ENCODE measurements at places on chromosomes 7 and 10.

GRCh38 chr7:146096994-146097393, 19.6 kb upstream of the CNTNAP2 start:
- no peak for DNase-seq

GRCh38 chr10:33129141-33129995, 171.3 kb upstream of the ITGB1 start:
- DNase-seq: no peak

DNA sequence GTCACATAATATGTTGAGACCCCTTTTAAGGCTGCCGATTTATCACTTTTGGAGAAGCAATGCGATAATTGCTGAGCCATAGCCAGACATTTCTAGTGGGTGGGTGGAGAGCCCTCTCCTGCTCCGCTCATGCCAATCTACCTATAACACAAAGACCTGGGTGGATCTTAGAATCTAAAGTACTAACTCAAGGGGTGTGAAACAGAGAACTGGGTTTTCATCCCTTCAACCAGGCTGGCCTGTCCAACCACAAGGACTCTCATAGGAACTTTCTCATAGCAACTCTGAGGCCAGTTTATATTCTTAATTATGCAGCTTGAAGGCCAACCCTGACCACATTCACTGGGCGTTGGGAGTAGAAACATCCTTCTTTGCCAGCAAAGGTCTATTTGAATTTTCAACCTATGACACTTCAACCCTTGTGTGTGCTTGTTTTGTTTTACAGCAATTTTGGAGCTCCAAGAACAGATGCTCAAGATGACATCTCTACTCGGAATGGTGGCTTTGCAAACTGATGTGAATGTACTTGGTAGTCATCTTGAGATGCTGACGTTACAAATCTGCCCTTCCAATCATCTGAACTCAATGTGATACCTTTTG, 1198.2 kb upstream of the AUTS2 start:
- DNase-seq: no peak

DNA sequence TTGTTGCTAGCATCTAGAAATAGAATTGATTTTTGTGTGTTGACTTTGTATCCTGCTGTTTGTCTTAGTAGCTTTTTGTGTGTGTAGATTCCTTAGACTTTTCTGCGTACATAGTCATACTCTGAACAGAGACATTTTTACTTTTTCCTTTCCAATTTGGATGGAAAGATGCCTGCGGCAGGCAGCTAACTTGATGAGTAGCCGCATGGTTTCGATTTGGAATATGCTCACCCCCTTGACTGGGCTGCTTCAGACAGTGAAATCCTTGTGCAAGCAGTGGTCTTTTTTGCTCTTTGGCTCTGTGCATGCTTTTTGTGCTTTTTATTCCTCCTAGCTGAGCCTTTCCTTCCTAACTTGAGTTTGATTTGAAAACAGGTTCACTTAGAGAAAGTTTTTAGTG, 71.8 kb downstream of the HHEX start:
- no peak for DNase-seq

DNA sequence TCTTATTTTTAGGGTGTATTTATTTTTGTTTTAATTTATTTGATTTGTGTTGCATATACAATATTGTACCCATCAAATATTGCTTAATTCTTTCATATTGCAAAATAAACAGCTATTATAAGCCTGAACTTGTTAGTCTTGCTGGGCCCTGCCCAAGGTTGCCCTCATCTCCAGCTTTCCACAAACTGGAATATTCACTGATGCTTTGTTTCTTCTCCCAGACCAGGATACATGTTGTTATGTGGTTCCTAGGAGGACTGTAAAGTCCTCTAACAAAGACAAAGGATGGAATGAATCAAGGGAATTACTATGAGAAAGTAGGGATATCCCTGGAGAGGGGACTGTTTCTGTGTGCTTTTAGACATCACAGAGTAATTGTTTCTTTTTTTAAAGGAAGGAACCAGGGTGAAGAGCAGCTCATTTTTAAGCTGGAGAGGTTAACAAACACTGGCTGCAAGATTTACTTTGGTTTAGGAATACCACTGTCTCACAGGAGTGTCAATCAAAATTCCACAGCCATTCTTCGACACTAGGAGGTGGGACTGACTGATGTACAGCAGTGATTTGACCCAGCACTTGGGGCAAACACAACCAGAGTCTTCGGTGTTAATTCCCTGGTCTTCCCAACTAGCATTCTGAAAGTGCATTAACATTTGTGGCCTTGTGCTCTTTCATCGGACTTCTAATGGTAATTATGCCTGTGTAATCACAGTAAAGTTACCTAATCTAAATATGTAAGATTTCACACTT, 14.8 kb upstream of the CD36 start:
- DNase-seq: no peak

- DNase-seq: no peak
These were observed 174.8 kb downstream of the DKK1 start for GRCh38 chr10:52488606-52489485.

DNA sequence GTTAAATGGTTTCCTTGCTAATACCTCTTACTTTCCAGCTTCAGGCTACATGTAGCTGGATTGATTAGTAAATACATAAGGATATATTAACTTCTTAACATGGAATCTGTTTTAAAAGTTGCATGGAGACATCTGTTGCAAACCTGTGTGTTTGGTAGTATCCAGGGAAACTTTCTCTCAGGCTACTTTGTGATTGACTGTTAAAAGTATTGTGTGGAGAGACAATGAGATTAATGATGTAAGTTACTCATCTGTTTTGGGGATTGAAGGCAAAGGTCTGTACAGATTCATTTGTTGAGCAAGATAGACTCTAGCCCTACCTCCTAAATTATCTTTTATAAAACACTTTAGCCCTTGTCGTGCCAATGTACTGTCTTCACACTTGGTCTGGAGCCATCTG, 6.6 kb downstream of the CREB5 start:
- no peak for DNase-seq

DNA sequence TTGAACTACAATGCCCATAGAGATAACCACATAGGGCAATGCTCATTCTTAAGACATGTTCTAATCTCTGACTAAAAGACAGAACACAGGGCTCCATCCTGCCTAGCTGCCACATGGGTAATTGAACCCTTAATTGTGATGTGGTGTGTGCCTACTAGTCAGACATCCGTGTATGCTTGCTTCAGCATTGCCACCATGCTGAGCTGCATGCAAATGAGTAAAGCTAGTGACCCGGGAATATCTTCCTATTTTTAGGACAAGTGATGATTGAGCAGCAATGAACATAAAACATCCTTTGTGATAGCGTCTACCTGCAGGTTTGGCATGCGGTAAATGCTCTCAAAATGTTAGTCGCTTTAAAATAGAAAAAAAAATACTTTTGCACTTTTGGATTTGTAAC, 115.8 kb downstream of the MAGI2 start:
- DNase-seq: no peak

- DNase-seq: no peak
These were observed 544.2 kb downstream of the CNTNAP2 start for GRCh38 chr7:146660839-146661238.

GRCh38 chr7:14207138-14207537, 217.7 kb upstream of the ETV1 start:
- no peak for DNase-seq

GRCh38 chr10:60818134-60818770, 40.0 kb downstream of the CDK1 start:
- no peak for DNase-seq

GRCh38 chr7:82841828-82842227, 320.9 kb downstream of the PCLO start:
- DNase-seq: no peak

DNA sequence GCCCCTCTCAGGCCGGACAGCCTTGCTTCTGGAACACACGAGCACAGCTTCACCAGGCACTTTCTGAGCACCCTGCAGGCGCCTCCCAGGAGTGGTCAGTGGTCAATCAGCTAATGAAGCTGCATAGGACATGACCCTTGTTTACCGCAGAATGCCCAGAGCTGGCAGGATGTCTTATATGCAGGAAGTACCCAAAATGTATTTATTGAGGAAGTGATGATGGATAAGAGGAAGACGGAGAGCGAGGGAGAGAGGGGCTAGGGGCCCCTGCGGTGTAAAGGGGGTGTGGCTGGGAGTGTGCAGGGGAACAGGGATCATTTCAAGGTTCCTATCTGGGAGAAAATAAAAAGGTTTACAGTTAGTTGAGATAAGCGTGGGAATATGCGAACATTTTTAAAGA, 3.3 kb downstream of the CYP2E1 start:
- no peak for DNase-seq

DNA sequence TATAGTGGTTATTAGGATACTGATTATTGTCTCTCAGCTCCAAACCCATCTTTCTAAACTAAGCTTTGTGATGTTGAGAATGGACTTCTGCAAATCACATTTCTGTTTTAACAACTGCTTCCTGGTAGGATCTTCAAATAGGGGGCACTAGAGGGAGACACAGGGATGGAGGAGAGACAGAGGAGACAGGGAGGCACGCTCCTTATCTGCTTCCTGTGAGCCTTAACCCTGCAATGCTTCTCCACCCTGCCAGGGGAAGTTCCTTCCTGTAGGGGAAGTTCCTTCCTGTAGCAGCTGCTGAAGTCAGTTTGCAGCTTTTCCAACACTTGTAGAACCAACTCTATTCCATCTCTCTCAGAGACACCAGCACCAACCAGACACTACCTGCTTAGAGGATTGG, 847.2 kb downstream of the CCSER2 start:
- no peak for DNase-seq

DNA sequence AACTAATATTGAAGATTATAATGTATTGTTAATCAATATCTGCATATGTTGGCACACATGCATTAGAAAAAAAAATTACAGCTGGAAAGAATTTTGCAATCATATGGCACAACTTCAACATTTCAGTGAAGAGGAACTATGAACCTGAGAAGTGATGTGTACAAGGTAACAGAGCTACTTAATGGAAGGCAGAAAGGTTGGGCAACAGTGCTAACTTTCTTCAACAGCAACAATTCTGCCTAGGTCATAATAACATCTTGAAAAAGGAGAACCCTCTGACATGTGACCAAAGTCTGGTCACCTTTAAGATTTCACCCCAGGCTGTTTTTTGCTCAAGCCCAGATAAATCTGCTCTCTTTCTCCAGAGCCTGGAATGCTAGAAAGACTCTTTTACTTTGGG, 47.9 kb upstream of the SKAP2 start:
- no peak for DNase-seq

GRCh38 chr7:147681530-147681929, 909.0 kb upstream of the C7orf33 start:
- DNase-seq: no peak

DNA sequence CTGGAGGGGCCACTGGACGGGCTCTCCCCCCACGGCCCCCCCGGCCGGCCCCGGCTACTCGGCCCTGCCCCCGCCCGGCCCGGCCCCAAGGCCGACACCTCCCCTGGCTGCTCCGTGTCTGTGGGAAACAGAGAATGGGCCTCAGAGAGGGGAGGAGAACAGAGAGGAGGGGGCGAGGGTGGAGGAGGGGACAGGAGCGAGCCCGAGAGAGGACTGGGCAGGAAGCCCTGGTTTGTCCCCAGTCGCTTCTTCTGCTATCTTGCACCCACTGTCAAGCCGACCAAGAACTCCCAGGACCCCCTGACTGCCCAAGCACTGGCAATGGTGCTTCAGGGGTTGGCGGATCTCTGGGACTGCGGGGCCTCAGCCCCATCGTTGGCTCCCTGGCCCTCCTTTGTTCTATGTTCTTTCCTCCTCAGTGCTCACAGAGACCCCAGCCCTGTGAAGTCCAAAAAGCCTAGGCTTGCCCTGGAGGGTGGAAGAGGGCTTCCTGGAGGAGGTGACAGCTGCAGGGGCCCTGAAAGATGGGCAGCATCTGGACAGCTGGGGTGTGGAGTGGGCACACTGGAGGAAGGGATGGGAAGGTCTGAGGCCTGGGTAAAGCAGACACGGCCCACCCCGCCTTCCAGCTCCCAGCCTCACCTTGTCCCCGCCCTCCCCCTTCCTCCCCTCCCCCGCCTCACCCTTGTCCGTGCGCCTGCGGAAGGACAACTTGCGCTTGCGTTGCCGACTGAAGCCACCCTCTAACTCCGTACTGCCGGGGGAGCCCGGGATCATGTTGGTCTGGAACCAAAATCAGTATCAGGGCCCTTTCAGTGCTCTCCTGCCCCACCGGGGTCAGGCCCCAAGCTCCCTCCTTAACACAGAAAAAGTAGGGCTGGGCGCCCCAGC, 30.1 kb downstream of the KCNH2 start:
- DNase-seq: no peak

GRCh38 chr10:86888585-86889381, 68.6 kb downstream of the MMRN2 start:
- DNase-seq: no peak

DNA sequence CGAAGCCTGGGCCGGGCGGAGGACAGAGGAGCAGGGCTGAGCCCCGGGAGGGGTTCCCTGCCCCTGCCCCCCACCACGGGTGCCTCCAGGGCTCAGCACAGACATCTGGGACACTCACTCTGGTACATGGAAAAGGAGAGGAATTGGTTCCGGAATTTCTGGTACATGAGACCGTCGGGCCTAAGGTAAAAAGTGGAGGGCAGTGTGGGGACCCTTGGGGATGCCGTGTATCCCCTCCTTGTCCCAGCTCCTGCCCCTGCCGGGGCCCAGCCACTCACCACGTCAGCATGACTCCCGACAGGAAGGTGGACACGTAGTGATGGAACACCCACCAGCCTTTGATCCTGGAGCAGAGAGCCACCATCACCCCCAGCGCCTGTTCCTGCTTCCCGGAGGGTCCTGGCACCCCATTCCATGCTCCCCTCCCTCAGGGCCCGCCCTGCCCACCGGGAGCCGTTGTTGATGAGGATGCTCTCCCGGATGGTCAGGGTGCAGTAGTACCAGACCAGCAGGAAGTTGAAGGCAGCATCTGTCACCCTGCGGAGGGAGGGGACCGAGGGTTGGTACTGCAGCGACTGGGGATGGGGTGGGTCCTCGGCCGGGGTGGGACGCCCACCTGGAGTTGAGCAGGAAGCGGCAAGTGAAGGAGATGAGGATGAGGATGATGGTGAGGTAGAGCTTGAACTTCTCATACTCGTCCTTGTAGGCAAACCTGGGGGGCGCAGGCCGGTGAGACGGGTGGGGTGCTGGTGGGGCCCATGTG, 6.4 kb downstream of the TMEM120A start:
- DNase-seq: no peak

DNA sequence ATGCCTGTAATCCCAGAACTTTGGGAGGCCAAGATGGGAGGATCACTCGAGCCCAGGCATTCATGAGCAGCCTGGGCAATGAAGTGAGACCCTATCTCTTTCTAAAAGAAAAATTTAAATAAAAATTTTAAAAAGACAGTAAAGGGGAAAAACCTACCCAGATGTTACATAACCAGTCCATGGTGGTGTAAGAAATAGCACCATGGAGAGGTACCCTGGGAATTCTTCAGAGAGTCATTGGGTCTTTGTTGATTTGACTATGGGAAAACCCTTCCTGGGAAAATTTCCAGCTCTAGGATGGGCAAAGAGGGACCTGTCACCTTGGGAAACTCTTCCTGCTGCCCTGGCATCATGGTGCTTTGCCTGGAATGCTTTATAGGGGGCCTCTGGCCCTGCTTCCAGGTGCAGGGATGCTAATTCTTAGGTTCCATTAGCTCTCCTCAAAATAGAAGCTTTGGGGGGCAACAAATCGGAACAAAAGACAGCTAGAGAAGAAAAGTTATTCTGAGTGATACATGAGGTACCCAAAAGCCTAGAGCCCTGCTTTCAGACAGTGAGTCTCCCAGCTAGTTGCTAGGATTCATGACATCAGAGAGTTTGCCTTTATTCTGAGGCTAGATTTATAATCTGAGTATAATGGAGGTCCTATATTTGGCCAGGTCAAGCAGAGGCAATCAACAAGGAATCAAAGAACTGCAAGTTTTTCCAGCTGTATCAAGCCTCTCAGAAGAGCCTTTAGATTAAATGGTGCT, 10.1 kb downstream of the CCDC136 start:
- no peak for DNase-seq

Measured in progenitor cell of endocrine pancreas (in vitro differentiated cells).